Cardiac muscle cell (in vitro differentiated cells and primary cell): ENCODE measurements at places on chromosomes 12 and 14. TPM values are rescaled to one million over a fixed set of nuclear protein-coding genes. Genes with fewer than 3 reads are reported as not detected.

DNA sequence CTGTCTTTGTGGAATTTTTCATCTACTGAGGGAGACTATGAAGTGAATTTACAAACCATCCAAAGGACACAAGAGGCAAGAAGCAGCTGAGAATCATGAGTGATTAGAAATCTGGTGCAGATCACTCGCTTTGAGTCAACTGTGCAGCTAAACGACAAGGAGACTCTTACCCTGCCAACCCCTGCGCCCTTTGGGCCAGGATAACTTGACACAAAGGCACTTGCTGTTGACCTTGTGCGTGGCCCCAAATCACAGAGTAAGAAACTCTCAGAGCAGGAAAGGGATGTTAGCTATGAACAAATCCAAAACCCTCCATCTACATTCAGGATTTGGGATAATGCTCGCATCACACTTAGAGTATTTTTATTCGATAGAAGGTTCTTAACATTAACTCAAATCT, 11.5 kb upstream of the PARP11 start:
- no peaks in the 10 kb centered on the region for H3K27me3 ChIP-seq
- H3K36me3 ChIP-seq = no peaks in the 10 kb centered on the region
- H3K27ac ChIP-seq = no peak overlapping the region
- DNase-seq = no peak
- no peaks in the 10 kb centered on the region for H3K4me1 ChIP-seq
- H3K4me3 ChIP-seq = no peak overlapping the region

- H3K27me3 ChIP-seq = no peaks in the 10 kb centered on the region
- no peaks in the 10 kb centered on the region for H3K4me1 ChIP-seq
- H3K4me3 ChIP-seq = no peak overlapping the region
- H3K27ac ChIP-seq = no peak overlapping the region
Observed at GRCh38 chr12:9750276-9751203, 10.2 kb downstream of the CD69 start.

GRCh38 chr14:21346532-21347135, 37.2 kb downstream of the SUPT16H start:
- no peak overlapping the region for H3K4me3 ChIP-seq
- H3K27ac ChIP-seq = no peak overlapping the region
- H3K36me3 ChIP-seq = peaks cover 4% of the 10 kb centered on the region
- no peaks in the 10 kb centered on the region for H3K27me3 ChIP-seq
- no peak for DNase-seq
- H3K4me1 ChIP-seq = no peaks in the 10 kb centered on the region

Gene FGD4
- 3.8 and 7.3 TPM in 2 replicates for total RNA-seq

DNA sequence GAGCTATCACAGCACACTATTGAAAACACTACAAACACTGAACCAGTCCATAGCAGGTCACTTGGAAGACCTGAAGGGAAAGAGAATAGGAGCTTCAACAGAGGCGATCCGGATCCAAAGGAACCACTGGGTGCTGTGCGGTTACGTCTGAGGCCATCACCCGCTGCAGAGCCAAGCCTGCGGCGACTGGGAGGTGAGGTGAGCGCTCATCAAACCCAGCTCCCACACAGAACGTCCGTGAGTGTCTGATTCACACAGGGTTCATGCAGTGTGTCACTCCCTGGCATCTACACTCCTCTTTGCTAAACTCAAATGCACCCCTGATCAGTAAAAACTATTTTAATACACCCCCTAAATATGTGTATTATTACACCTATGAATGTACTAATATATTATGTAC, 64.1 kb downstream of the TMEM132D start:
- no peaks in the 10 kb centered on the region for H3K27me3 ChIP-seq
- H3K4me3 ChIP-seq = no peak overlapping the region

DNA sequence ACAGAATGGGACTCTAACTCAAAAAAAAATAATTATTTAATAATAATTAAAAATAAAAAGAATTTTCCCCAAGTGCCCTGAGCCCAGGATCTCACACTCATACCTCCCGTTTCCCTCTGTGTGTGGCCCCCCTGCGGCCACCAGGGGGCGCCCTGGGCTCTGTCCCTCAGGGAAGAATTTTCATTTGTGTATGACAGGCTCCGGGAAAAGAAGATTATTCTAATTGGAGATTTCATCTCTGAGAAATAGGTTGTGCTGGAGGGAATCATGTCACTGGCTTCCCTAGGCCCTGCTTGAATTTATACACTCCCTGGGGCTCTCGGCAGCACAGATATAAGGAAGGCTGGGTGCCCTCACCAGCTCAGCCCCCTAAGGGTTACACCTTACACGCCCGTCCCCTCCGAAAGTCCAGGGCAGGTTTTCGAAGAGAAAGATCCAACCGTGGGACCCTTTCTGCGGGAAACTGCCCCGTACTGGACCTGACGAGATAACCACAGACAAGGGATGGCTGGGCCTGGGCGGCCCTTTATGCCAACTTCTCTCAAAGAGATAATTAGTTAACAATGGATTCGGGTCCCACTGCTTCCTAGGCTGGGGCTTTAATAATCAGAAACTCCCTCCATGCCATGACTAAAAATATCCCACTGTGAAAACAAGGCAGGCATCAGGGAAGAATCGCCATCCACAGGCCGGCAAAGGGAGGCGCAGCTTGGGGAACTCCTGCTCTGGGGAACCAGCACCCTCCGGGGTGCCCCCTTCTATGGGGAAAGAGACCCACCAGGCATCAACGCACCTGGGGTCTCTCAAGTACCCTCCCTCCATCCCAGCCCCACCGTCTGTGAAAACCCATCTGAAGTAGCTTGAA, 80.7 kb downstream of the KDM2B start:
- peak; percentile 76 for DNase-seq
- H3K27ac ChIP-seq = peak overlapping the region; percentile 77
- H3K4me3 ChIP-seq = no peak overlapping the region
- H3K36me3 ChIP-seq = peaks cover 3% of the 10 kb centered on the region

Gene SLC7A8
- total RNA-seq = 9.2 and 14.1 TPM in 2 replicates

Gene HOTAIR
- total RNA-seq = not detected in 2 replicates

DNA sequence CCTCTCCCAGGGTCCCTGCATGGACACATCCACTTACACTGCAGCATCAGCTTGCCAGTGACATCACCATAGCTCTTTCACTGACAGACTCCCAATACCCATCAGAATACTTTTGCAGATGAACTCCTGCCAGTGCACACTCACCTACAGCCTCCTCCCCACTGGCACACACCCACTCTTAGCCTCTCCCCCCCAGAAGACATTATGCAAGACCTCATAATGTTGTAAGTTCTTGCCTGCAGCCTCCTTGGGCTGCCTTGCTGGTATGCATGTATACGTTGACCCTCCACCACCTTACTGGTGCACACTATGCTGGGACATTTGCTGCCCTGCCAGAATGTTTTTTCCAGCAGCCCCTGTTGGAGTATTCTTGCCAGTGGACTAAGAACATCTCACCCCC, 324.2 kb downstream of the AEBP2 start:
- no peaks in the 10 kb centered on the region for H3K36me3 ChIP-seq
- H3K27me3 ChIP-seq = no peaks in the 10 kb centered on the region
- no peak for DNase-seq
- H3K27ac ChIP-seq = no peak overlapping the region

DNA sequence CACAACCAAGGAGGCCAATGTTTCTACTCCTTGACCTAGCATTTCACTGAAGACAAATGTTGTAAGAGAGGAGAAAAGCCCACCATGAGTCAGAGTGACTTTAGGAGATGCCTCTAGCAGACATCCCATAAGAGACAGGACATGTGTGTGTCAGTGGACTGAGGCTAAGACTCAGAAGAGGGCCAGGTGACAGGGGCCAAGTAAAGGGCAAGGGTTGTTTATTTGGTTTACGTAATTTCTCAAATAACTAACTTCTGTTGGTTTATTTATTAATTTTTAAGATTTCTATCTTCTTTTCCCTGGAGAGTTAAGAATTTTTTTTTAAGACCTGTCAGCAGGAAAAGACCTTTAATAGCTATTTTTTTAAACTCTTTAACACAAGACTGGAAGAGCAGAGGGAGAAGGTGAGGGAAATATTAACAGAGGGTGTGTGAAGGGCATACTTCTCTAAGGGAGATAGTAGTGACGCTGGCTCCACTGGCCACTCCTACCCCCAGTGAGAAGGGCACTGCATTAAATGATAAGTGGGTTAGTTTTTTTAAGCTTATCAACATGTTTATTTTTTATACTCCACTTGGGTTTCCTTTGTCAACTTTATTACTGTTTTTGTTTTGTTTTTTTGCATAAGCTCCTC, 3.4 kb downstream of the PNP start:
- no peaks in the 10 kb centered on the region for H3K27me3 ChIP-seq
- H3K4me3 ChIP-seq = no peak overlapping the region
- H3K36me3 ChIP-seq = peaks cover 32% of the 10 kb centered on the region
- no peak overlapping the region for H3K27ac ChIP-seq
- H3K4me1 ChIP-seq = peaks cover 14% of the 10 kb centered on the region
- no peak for DNase-seq

DNA sequence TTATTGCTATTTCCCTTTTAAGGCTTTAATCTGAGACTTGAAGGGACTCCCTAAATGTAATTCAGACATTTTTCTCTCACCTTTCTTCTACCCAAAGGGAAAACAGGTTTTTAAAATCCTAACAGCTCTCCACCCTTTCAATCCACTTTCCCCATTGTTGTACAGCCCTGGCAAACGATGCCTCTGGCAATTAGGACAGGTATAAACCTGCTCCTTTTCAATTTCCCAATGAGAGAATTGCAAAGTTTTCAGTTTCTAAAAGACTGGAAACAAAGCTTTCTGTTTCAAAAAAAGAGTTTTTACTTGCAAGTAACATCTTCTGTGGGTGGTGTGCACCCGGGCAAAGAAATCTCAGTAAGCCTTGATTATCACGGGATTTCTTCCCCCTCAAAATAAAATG, 131.2 kb downstream of the HMGA2 start:
- no peak overlapping the region for H3K27ac ChIP-seq
- no peak overlapping the region for H3K4me3 ChIP-seq
- DNase-seq = no peak
- H3K4me1 ChIP-seq = no peaks in the 10 kb centered on the region
- H3K27me3 ChIP-seq = no peaks in the 10 kb centered on the region

DNA sequence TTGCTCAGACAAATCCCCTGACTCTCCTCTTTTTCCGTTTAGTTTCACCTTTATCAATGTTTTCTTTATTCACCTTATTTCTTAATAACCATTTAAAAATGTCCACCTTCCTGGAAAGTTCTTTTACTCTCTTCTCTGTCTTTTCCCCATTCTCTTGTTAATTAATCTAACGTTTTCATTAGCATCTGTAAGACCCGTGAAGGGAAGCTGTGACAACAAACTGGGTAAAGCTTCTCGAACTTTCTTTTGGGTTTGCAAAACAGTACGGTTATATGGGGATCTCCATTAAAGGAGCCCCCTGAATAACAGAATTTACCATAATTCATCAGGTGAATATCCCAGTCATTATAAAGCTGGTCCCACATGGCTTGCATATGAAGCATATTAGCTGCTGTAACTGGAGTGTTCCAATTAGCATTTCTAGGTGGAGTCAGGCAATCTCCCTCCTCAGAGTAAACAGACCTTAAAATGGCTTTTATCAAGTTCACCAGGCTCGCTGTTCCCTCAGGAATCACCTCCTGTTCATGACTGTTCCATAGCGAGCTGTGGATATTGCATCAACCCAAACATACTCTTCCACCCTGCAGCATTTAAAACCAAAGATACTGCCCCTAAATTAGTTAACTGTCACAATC, 42.4 kb downstream of the TMEM30B start:
- DNase-seq = no peak
- H3K27me3 ChIP-seq = no peaks in the 10 kb centered on the region
- H3K36me3 ChIP-seq = no peaks in the 10 kb centered on the region
- no peak overlapping the region for H3K4me3 ChIP-seq
- no peaks in the 10 kb centered on the region for H3K4me1 ChIP-seq

DNA sequence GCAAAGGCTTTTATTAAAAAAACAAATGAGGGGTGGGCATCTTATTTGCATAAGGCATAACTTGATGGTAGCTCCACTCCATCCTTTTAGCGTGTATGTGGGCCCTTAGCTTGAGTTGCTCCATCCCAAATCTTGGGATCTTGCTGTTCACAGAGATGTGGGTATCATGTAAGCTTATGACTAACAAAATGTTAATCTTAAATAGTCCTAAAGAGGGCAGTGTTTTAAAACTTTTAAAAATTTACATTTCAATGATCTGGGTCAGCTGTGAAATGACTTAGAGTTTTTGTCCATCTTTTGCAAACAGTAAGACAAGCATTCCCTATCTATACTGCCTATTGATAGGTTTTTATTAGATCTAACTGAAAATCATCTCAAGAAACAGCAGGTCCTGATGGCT, 86.0 kb downstream of the SLCO1A2 start:
- H3K4me1 ChIP-seq = peaks cover 9% of the 10 kb centered on the region
- H3K4me3 ChIP-seq = no peak overlapping the region
- DNase-seq = peak; percentile 2
- no peaks in the 10 kb centered on the region for H3K27me3 ChIP-seq
- no peaks in the 10 kb centered on the region for H3K36me3 ChIP-seq

DNA sequence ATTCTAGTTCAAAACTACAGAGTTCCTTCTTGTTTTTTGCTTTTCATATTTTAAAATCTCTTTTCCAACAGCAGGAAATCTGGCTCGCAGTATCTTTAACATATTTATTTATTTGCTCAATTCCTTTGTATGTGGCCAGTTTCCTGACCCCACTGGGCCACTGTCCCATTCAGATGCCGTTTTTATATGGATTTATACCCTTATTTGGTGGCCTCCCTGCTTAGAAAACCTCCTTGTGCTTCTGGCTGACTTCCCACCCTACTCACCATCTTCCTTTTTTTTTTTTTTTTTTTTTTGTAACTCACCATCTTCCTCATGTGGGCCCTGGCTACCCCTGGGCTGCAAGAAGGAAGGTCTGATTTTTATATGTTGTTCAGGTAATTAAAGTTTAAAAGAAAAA, 53.9 kb downstream of the TTLL5 start:
- H3K27me3 ChIP-seq = no peaks in the 10 kb centered on the region
- no peak overlapping the region for H3K27ac ChIP-seq
- peaks cover 8% of the 10 kb centered on the region for H3K4me1 ChIP-seq

Gene OR11H12
- not detected in 2 replicates for total RNA-seq

DNA sequence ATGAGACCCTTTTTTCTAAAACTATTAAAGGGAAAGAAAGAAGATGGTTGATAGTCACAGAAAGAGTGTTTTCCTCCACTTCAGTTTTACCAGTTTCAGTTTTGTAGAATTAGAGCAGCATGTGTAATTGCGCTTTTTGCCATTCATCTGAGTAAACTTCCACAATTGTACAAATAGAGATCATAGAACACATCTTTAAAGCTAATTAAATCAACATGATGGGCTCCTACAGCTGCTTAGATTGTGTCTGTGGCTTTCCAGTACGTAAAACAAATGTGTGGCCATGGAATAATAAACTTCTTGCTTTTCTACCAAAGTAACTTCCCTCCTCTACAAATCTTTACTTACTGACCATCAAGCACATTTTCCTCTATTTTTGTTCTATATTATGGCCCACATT, 84.2 kb upstream of the LRIG3 start:
- no peaks in the 10 kb centered on the region for H3K27me3 ChIP-seq
- H3K4me3 ChIP-seq = no peak overlapping the region
- H3K4me1 ChIP-seq = no peaks in the 10 kb centered on the region
